AG08395 (cell line): ENCODE measurements at places on chromosomes 2 and 18.

DNA sequence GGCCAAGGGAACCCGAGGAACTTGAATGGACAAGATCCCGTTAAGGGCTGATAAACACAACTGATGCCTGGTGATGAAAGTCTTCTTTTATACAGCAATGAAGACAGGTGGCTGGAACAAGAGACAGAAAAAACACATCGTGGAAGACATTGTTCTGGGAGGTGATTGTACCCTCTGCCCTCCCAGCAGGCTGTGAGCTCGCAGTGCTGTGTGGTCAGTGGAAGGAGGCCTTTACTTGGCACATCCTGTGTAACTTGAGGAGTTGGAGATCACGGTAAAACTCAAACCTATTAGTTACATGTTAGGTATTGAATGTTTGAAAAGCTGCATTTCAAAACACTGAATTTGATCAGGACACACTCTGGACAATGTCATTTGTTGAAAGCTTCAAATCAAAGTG, 249.9 kb upstream of the EPAS1 start:
- DNase-seq = no peak

GRCh38 chr2:82657106-82657505, 1802.0 kb downstream of the SUCLG1 start:
- no peak for DNase-seq

- DNase-seq = no peak
Measured at GRCh38 chr2:120423167-120423943, 77.4 kb downstream of the INHBB start.

DNA sequence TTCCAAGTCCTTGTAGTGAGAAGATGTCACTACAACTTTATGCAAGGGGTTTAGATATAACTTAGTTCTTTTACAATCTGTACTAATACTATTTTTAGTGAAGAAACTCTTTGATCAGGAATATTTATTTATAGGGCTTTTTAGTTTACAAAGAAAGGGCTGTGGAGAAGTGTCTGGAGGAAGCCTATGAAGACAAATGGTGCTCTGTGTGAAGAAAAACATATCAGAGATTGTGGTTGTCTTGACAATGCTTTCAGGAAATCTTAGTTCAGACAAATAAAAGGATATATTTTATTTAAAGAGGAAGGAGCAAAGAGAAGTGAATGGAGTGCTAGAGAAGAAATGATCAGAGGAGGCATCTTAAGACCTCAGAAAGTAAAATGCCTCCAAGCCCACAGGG, 824.9 kb downstream of the DCDC2C start:
- no peak for DNase-seq
